ENCODE measurements at places on chromosomes 12 and 14. TPM values are rescaled to one million over a fixed set of nuclear protein-coding genes. Genes with fewer than 3 reads are reported as not detected.

Gene SERPINA10
- total RNA-seq: not detected

Gene KRT85
- total RNA-seq: not detected

DNA sequence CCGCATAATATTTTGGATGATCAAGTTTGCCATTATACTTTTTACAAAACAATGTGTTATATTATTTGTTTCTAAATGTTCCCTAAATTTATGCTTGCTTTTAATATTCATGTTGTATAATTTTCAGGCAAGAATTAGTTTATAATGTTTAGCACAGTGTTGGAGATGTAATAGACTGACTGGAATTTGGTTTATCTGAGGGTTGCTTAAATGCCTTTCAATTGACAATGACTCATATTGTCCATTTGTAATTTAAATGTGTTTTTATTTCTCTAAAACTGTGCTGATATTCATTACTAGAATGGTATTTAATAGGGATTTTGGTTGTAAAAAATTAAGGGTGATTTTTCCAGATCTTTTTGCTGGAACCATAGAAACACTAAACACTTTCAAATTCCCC, 788.4 kb downstream of the SLC6A15 start:
- DNase-seq: no peak

Gene ZCRB1
- 50.7 TPM for total RNA-seq

- DNase-seq: no peak
Measured at GRCh38 chr12:68887641-68888040, 45.3 kb downstream of the CPM start.

Gene PMEL
- 3.9 TPM for total RNA-seq

DNA sequence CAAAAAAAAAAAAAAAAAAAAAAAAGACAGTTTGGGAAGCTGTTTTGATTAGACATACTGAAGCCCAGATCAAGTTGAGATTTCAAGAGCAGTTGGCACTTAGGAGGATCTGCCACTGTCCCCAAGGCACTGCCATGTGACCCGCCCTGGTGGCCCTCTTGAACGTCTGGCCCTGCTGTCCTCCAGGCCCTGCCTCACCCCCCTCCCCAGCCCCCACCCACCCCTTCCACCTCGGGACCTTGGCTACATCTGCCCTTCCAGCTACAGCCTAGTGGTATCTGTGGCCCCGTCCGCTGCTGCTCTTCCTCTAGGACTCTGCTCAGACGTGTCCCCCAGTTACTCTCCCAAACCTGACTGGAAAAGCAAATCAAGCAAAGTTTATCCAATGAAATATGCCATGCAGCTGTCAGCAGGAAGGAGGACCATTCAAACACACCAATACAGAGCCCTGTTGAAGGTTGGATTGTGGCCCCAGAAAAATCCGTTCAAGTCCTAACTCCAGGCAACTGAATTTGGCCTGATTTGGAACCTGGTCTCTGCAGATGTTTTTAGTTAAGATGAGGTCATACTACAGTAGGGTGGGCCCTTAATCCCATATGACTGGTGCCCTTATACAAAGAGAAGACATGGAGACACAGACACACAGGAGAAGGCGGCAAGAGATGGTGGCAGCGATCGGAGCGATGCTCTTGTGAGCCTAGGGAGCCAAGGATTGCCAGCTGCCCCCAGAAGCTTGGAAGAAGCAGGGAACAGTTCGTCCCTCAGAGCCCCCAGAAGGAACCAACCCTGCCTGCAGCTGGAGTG, 17.7 kb downstream of the SLC25A29 start:
- no peak for DNase-seq

Gene SHMT2
- 197 TPM for total RNA-seq

DNA sequence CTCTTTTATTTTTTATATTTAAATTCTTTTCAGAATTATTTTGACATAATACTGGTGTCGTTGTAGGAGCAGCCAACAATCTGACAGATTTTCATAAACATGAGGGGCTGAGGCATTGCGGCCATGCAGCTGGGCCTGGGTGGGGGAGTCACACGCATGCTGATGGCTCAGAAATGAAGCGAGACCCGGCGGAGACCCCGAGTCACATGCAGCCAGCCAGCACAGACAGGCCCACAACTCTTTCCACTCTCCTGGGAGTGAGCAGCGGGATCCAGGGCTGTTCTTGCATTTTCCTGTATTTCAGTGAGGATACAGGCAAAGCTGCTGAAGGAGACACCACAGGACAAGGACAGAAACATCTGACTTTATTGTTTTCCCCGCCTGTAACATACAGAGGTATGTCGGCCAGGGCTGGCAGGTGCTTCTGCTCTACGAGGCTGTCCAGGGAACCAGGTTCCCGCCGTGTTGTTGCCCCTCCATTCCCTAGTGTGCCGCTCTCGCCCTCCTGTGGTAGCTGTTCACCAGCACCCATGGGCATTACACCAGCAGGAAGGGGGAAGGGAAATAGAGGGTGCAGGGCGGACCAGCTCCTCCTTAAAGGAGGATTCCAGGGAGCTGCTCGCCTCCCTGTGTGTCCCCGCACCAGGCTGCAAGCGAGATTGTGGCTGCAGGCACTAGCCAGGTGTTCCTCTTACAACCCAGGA, 30.5 kb downstream of the FZD10 start:
- DNase-seq: no peak

All from astrocyte (in vitro differentiated cells and primary cell).